ENCODE measurements at places on chromosomes 4 and X.

GRCh38 chr4:125772680-125773079 is 457.9 kb downstream of the FAT4 start:
- no peak for DNase-seq

- peak; percentile 7 for DNase-seq
Measured at GRCh38 chr4:97984545-97985131, 158.6 kb downstream of the STPG2 start.

- no peak for DNase-seq
Measured at GRCh38 chr4:28724239-28724638, 1863.6 kb downstream of the STIM2 start.

DNA sequence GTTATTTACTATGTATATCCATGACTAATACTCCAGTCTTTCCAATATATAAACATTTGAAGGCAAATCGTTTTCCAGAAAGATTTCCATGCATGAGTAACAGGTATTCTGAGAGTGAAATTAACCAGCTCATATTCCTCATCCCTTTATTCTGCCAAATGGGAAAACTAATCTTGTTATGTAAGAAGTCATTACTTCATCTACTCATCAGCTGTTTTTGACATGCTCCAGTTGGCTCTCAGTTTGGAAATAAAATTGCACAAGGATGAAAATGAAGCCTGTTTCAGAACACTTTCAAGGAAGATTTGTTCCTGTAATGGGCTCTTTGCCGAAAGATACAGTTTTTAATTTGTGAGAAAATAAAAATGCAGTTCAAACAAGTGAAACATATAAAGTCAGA is 121.9 kb downstream of the KCTD8 start:
- DNase-seq: no peak

DNA sequence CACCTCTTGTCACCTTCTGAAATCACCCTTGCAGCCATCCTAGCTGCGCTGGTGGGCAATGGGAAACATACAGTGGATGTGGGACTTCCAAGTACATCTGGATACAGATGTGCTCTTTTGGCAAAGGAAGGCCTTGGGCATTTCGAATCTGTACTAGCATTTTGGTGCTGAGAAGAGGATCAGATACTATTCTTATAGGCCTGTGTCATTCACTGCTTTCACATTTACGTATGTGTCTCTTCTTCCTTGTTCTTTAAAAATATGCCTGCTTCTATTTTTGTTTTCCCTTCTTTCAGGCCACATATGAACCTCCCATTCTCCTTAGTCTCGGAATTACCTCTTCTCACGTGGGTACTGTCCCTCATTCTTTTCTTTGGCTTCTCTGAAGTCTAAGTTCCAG is 53.1 kb downstream of the EFNB1 start:
- DNase-seq: no peak

Measured in GM12865 (cell line).